Esophagus squamous epithelium (tissue), 5 donors: ENCODE measurements at places on chromosomes 1 and 21.

DNA sequence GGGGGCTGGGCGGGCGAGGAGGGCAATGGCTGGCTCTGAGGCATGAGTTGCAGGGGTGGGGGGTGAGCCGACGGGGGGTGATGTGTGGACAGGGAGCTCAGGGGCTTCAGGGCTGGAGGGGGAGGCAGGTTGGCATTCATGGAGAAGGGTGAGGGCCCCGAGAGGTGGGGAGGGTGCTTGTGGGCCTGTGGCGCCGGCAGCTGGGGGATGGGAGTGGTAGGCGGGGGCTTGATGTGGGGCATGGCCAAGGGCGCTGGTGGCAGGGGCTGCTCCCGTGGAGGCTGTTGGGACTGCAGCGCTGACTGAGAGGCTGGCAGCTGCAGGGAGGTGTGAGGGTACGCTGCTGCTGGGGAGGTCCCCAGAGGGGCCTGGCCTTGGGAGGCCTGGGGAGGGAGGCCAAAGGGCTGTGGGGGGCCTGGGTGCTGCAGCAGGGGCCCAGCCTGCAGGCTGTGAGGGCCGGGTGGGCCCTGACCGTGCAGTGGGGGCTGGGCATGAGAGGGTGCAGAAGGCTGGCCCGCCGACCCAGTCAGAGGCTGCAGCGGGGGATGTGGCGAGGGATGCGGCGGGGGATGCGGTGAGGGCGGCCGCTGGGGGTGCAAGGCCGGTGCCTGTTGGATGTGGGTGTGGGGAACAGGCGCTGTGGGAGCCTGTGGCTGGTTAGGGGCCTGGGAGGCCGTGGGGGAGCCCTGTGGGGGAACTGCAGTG, 42.7 kb downstream of the SLC45A1 start:
- peaks cover 64% of the 10 kb centered on the region for H3K36me3 ChIP-seq
- peaks cover 51% of the 10 kb centered on the region for H3K4me1 ChIP-seq
- no peak overlapping the region for H3K27ac ChIP-seq
- no peaks in the 10 kb centered on the region for H3K27me3 ChIP-seq
- H3K4me3 ChIP-seq, result no peak overlapping the region

DNA sequence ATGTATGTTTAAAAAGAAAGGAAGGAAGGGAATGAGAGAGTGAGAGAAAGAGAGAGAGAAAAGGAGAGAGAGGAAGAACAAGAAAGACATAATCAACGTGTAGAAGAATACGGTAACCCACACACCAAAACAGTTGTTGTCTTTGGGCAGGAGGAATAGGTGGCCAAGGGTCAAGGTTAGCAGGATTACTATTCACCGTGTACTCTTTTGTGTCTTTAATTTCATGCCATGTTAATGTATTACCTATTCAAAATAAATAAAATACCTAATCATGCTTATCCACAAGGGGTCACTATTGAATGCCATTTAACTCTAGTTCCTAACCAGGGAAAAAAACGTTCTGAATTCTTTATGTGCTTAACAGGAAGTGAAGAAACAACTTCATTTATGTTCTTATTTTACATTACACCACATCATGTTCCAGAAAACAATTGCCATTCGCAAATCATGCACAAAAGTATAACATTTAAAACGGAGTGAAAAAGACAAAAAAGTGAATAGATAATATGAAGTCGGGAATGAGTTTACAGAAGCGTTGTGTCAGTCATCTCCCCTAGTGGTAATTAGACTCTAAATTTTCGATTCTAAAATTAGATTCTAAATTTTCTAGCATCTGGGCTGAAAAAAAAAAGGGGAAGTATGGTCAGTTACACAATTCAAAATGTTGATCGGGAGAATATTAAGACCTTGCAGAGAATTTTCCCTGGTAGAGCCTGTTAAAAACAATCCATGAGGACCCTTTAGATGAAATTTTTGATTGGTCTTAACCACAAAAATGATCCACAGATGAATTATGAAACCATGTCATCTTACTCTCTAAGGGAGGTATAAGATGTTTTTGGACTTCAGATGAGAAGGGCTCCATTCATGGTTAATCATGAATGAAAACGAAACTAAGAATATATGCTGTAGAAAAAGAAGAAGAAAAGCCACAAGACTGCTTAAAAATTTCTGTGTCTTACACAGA, 700 bp upstream of the KMO start:
- peaks cover 10% of the 10 kb centered on the region for H3K27me3 ChIP-seq
- peak overlapping the region; percentile 62 for H3K4me3 ChIP-seq
- no peaks in the 10 kb centered on the region for H3K4me1 ChIP-seq
- peak overlapping the region; percentile 22 for H3K27ac ChIP-seq

- H3K4me1 ChIP-seq, result peaks cover 3% of the 10 kb centered on the region
- no peaks in the 10 kb centered on the region for H3K27me3 ChIP-seq
- DNase-seq, result no peak
- H3K4me3 ChIP-seq, result peak within 1 kb of the TSS; percentile 67
Measured at GRCh38 chr1:203475012-203475981, at the start of gene PRELP. Gene PRELP, plus strand, starts transcription at chr1:203475806. Its CDS starts 7,379 bp downstream, at chr1:203483185.

- DNase-seq, result no peak
- H3K4me3 ChIP-seq, result no peak overlapping the region
- peaks cover 11% of the 10 kb centered on the region for H3K27me3 ChIP-seq
- no peaks in the 10 kb centered on the region for H3K36me3 ChIP-seq
- no peak overlapping the region for H3K27ac ChIP-seq
Measured at GRCh38 chr1:38454749-38455441, 404.7 kb downstream of the RRAGC start.

DNA sequence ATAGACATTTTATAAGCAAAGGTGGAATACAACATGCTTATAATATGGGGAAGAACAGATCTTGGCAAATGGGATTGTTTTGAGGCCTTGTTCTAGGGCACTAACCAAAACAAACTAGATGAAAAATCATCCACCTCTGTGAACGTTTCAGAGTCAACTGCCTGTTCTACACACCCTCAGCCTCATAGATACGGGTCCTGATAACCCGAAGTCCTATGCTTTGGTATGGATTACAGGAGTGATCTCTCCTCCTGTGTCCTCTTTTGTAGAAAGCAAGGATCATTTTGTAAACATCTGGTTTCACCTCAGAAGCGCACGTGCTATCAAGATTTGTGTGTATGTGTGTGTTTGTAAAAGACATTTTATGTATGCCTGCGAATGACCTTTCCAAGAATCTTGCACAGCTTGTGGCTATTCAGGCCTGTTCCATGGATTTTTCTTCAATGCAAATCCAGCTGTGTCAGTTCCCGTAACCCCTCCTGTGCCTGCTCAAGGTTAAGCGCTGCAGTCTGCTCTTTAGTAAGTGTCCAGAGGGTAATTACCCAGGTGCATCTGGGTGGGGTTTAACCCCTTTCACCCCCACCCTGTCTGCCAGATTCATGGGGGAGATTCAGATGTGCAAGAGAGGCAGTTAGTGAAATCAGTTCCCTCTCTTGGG, 132.4 kb downstream of the ROR1 start:
- no peaks in the 10 kb centered on the region for H3K27me3 ChIP-seq
- no peak for DNase-seq
- H3K4me3 ChIP-seq, result no peak overlapping the region
- peaks cover 26% of the 10 kb centered on the region for H3K4me1 ChIP-seq
- no peak overlapping the region for H3K27ac ChIP-seq

- H3K27ac ChIP-seq, result no peak overlapping the region
- no peak for DNase-seq
- no peaks in the 10 kb centered on the region for H3K27me3 ChIP-seq
- no peaks in the 10 kb centered on the region for H3K36me3 ChIP-seq
Measured at GRCh38 chr1:170310951-170311350, 165.2 kb downstream of the NTMT2 start.

DNA sequence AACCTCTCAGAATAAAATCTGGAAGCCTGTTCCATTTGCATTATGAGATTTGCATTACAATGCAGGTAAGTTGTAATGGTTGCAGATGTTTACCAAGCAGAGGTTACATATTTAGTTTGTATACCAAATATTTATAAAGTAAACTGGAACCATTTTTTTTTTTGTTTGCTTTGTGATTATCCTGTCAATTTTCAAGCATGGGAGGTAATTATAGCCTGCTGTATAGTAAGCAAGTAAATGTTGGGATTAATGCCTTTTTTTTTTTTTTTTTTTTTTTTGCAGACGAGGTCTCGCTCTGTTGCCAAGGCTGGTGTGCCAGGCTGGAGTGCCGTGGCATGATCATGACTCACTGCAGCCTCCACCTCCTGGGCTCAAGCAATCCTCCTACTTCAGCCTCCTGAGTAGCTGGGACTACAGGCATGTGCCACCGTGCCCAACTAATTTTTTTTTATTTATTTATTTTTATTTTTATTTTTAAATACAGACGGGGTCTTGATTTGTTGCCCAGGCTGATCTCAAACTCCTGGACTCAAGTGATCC, 21.0 kb downstream of the NFYC start:
- H3K27me3 ChIP-seq, result no peaks in the 10 kb centered on the region
- peaks cover 7% of the 10 kb centered on the region for H3K36me3 ChIP-seq
- no peak for DNase-seq
- H3K4me3 ChIP-seq, result no peak overlapping the region
